ENCODE measurements at places on chromosomes 13 and 19.

- peak; percentile 23 for DNase-seq
Observed at GRCh38 chr13:51832471-51833152, 12.4 kb downstream of the TMEM272 start.

- no peak for DNase-seq
Observed at GRCh38 chr13:28533441-28534166, 38.7 kb upstream of the FLT1 start.

GRCh38 chr19:36605101-36605876, at the start of gene ZNF382:
Gene ZNF382, plus strand, starts transcription at chr19:36605313. Its CDS starts 4,602 bp downstream, at chr19:36609915.
- no peak for DNase-seq

DNA sequence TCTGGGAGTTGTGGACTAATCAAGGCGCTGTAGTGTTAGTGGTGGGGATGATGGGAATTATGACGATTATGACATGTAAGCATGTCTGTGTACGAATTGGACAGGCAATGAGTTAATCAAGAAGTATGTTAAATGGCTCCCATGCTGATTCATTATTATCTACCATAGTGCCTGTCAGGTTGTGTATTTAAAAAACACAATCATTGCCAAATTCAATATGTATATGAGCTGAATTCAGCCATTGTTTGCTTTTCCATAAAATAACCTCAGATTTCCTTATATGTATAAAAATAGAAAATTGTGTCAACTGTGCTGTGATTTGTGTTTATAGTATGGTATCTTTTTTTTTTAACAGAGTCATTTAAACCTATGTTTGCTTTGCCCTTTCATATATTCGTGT, 37.1 kb downstream of the PCCA start:
- DNase-seq, result no peak

DNA sequence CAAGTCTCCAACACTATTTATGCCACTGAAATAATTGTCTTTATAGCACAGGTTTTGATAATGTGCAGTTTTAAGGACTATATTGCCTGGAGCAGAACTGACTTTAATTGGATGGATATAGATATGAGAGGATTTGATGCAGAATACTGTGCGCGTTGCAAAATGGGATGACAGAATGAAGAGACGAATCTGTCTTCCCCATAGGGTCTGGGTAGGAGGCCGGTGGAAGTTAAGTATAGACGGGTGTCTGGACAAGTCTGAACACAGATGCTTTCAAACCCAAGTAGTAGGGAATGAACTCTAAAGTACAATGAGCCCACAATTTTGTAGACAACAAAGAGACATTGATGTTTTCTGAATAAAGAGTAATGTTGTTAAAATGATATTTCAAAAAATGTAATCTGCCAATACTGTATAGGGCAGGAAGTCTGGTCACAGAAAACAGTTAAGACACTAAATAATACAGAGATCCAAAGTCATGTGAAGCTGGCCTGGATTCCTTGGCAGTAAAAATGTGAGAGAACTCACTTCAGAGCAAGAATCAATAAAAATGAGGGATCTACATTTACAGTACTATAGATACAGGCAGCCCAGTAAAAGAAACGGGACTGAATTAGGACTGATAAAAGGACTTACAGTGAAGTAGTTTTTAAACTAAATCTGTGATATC, 125.5 kb downstream of the ENOX1 start:
- no peak for DNase-seq

Measured in HT1080 (cell line).